ENCODE measurements at places on chromosomes 7 and 10. TPM values are rescaled to one million over a fixed set of nuclear protein-coding genes. Genes with fewer than 3 reads are reported as not detected.
A peak's percentile ranks its signal among the peaks of the same experiment; 100 is the strongest.

GLUD1 gene
- total RNA-seq = 279 TPM

KCTD7 gene
- 15.0 TPM for total RNA-seq

GRCh38 chr7:75591467-75592255 is 99.5 kb downstream of the SPDYE5 start:
- H3K4me1 ChIP-seq = peaks cover 3% of the 10 kb centered on the region
- no peak overlapping the region for H3K27ac ChIP-seq
- no peaks in the 10 kb centered on the region for H3K27me3 ChIP-seq
- peaks cover 21% of the 10 kb centered on the region for H3K36me3 ChIP-seq
- DNase-seq = no peak

DNA sequence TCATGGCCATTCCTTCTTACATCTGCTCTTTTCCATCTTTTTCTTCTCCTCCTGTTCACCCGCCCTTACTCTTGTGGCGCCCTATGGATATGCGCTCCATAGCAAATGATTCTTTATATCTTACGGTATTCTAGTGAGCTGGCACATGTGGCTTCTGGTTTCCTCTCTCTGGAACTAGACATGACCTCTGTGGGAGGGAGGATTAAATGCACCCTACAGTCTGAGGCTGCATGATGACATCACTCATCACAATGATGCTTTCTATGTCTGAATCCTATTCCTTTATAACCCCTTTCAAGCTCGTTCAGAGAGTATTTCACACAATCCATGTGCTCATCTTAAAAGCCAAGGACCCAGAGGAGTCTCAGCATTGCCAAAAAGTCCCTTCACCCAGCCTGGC is 153.3 kb downstream of the EGFR start:
- no peak for DNase-seq
- no peaks in the 10 kb centered on the region for H3K36me3 ChIP-seq
- no peaks in the 10 kb centered on the region for H3K4me1 ChIP-seq
- no peak overlapping the region for H3K4me3 ChIP-seq
- H3K27me3 ChIP-seq = no peaks in the 10 kb centered on the region
- H3K27ac ChIP-seq = no peak overlapping the region

DNA sequence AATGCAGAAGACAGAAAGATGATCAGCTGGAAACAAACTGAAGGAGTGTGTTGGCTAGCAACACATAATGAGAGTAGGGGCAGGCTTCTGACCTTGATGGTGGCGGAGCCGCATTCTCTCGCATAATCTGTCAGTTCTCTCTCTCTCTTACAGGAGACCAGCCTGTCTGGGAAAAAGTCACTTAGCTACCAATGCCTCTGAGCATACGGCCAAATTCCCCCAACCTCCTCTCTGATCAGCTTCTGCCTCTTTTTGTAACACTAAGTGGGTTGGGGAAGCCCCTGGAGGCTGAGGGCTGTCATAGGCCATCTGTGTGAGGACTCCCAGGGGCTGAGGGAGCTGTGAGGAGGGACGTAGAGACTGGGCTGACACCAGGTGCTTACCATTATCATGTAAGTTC is 104.6 kb downstream of the HIPK2 start:
- peak; percentile 61 for DNase-seq
- H3K27ac ChIP-seq = peak overlapping the region; percentile 30
- H3K4me1 ChIP-seq = peaks cover 17% of the 10 kb centered on the region
- H3K4me3 ChIP-seq = no peak overlapping the region

DNA sequence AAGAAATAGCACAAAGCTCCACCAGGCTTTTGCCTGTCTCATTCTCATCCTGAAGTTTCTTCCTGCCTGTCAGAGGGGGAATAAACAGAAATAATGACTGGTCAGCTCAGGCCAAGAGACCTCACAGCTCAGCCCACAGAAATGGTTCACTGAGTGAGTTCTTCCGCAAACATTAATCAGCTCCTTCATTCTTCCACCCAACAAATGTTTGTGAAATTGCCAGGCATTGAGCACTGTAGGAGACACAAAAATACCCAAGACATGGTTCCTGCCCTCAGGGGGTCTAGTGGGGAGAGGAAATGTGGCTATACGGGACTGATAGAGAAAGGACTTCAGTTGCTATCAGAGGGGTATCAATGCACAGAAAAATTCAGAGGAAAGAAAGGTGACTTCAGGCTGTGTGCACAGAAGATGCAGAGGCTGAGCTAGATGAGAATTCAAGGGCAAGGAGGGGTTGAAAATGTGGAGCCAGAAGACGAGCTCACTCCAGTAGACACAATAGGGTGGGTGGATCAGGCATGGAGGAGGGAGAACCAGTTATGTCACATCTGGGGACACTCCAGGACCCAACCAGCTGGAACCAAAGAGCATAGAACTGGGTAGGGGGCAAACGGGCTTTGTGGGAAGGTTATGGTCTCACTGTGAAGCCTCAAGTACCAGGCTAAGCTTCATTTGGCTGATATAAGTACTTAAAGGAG is 20.9 kb downstream of the MYOF start:
- no peaks in the 10 kb centered on the region for H3K36me3 ChIP-seq
- no peaks in the 10 kb centered on the region for H3K27me3 ChIP-seq
- H3K4me3 ChIP-seq = no peak overlapping the region
- DNase-seq = no peak
